Astrocyte (in vitro differentiated cells and primary cell): ENCODE measurements at places on chromosomes 1 and 21. TPM values are rescaled to one million over a fixed set of nuclear protein-coding genes. Genes with fewer than 3 reads are reported as not detected.

The PGBD5 gene
- 14.7 and 22.4 TPM in 2 replicates for total RNA-seq

The MTMR11 gene
- 4.0 and 5.0 TPM in 2 replicates for total RNA-seq

The PROK1 gene
- total RNA-seq, result not detected in 2 replicates

The TNNT2 gene
- total RNA-seq, result 2.2 and 6.1 TPM in 2 replicates

The IL12RB2 gene
- 0.11 TPM in 1 of 2 replicates, not detected in the other for total RNA-seq

The RCSD1 gene
- total RNA-seq, result 0.58 and 0.98 TPM in 2 replicates

The FCAMR gene
- total RNA-seq, result not detected in 2 replicates

The IL22RA1 gene
- total RNA-seq, result not detected in 2 replicates

The BATF3 gene
- 1.9 and 2.5 TPM in 2 replicates for total RNA-seq

The KPRP gene
- total RNA-seq, result not detected in 2 replicates

The NVL gene
- 30.6 and 36.2 TPM in 2 replicates for total RNA-seq

GRCh38 chr1:72000809-72001208 is 281.5 kb downstream of the NEGR1 start:
- peak; percentile 47 for DNase-seq
- no peak overlapping the region for H3K27ac ChIP-seq
- H3K4me1 ChIP-seq, result peaks cover 2% of the 10 kb centered on the region
- no peak overlapping the region for H3K4me3 ChIP-seq
- no peaks in the 10 kb centered on the region for H3K36me3 ChIP-seq

- no peaks in the 10 kb centered on the region for H3K27me3 ChIP-seq
- peak; percentile 10 for DNase-seq
- H3K27ac ChIP-seq, result no peak overlapping the region
- no peaks in the 10 kb centered on the region for H3K4me1 ChIP-seq
- H3K4me3 ChIP-seq, result no peak overlapping the region
- no peaks in the 10 kb centered on the region for H3K36me3 ChIP-seq
Observed at GRCh38 chr1:189429610-189430009, 1048.1 kb downstream of the BRINP3 start.

DNA sequence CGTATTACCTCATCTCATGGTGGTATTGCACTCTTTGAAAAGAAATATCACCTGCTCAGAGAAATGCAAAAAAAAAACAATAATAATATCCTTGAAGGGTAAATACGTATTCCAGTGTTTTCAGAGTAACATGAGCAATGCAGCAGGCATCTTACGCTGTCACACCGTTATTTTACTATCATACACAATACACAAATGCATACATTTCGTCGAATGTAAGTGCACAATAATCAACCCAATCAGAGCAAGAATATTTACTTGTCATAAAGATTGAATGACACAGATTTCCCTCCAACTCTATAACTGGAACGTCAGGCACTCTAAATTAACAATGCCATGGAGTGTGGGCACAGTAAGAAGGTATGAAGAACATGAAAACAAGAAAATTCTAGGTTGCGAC is 1050.1 kb downstream of the PLA2G4A start:
- no peaks in the 10 kb centered on the region for H3K27me3 ChIP-seq
- H3K27ac ChIP-seq, result no peak overlapping the region
- no peak overlapping the region for H3K4me3 ChIP-seq
- H3K4me1 ChIP-seq, result no peaks in the 10 kb centered on the region
- no peak for DNase-seq
- no peaks in the 10 kb centered on the region for H3K36me3 ChIP-seq

DNA sequence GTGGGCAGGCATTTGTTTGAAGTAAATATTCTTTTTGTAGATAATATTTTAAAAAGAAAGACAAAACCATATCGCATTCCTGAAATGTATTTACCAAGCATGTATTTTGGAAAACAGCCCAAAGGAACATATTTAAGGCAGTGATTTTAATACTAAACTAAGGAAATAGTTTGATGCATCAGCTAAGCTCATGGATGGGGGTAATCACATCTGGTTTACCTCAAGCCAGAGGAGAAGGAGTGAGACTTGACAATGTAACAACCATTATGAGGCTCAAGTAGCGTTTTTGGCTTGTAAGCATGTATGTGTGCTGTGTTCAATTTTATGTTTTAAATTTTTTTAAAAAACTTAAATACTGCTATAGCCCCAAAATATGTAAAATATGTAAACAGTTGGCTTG is 390.5 kb downstream of the DISC1 start:
- H3K27me3 ChIP-seq, result no peaks in the 10 kb centered on the region
- no peak overlapping the region for H3K27ac ChIP-seq
- no peak overlapping the region for H3K4me3 ChIP-seq
- H3K4me1 ChIP-seq, result peaks cover 5% of the 10 kb centered on the region
- no peak for DNase-seq

GRCh38 chr1:185144233-185144632 is 12.5 kb downstream of the TRMT1L start:
- peak; percentile 45 for DNase-seq
- no peaks in the 10 kb centered on the region for H3K4me1 ChIP-seq
- H3K4me3 ChIP-seq, result no peak overlapping the region
- peaks cover 3% of the 10 kb centered on the region for H3K36me3 ChIP-seq
- no peak overlapping the region for H3K27ac ChIP-seq

- no peak for DNase-seq
- no peak overlapping the region for H3K27ac ChIP-seq
- no peaks in the 10 kb centered on the region for H3K36me3 ChIP-seq
- peaks cover 6% of the 10 kb centered on the region for H3K4me1 ChIP-seq
- no peaks in the 10 kb centered on the region for H3K27me3 ChIP-seq
Observed at GRCh38 chr1:15308621-15309027, 61.6 kb downstream of the FHAD1 start.

- peak overlapping the region; percentile 81 for H3K27ac ChIP-seq
- peaks cover 11% of the 10 kb centered on the region for H3K4me1 ChIP-seq
- peak; percentile 95 for DNase-seq
- no peaks in the 10 kb centered on the region for H3K36me3 ChIP-seq
- peak overlapping the region; percentile 52 for H3K4me3 ChIP-seq
Observed at GRCh38 chr1:244599937-244600350, 53.0 kb upstream of the DESI2 start.

DNA sequence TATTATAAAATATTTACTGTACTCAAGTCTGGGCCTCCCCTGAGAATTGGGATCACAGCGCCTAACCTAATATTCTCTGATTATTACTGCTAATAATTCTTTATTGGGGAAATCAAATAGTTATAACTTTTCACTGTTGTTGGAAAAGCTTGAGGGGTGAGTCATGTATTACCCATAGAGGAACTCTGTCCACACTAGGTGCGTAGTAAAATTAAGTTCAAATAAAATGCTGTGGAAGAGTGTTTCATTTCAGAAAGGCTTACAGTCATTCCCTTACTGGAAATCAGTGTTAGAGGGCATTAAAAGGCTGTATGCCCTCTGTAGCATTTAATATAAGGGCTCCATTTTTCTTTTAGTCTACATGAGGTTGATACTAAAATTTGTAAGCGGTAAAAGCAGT is 135.0 kb upstream of the NFIA start:
- no peaks in the 10 kb centered on the region for H3K4me1 ChIP-seq
- DNase-seq, result no peak
- H3K4me3 ChIP-seq, result no peak overlapping the region
- H3K27me3 ChIP-seq, result peaks cover 2% of the 10 kb centered on the region
- no peak overlapping the region for H3K27ac ChIP-seq

DNA sequence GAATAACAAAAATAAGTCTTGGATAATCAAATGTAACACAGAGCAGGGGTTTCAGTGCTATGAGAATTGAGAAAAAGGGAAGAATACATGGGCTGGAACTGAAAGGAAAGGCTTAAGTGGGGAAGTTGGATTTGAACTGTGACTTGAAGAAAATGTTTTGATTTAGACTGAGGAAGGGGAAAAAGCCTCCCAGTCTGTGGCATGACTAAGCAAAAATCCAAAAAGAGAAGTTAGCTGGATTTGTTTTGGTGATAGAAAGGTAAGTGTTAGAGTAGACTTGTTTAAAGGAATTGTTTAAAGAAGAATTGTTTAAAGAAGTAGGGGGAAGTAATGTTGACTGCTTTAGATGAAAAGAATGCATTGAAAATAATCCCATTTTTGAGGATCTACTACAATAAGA is 46.0 kb downstream of the KCNK2 start:
- H3K27ac ChIP-seq, result no peak overlapping the region
- DNase-seq, result no peak
- H3K4me1 ChIP-seq, result no peaks in the 10 kb centered on the region

DNA sequence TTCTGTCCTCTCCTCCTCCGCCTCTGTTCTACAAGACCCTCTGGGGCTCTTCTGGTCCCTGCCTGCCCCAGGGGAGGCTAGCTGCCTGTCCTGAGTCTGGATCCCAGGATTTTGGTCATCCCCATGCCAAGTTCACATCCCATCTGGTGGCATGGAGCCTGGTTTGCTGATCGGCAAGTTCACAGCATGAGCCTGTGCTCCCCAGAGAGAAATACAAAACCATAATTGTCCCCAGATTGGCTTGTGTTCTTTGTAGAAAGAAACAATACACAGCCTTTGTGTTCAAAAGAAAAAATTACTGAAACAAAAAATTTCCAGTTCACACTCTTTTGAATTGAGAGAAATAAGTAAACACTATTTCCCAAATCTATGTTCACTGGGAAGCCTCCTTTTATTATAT is 149.4 kb upstream of the ZC3H12A start:
- no peaks in the 10 kb centered on the region for H3K4me1 ChIP-seq
- no peaks in the 10 kb centered on the region for H3K36me3 ChIP-seq
- no peak overlapping the region for H3K4me3 ChIP-seq
- H3K27me3 ChIP-seq, result no peaks in the 10 kb centered on the region
- DNase-seq, result no peak

- H3K4me1 ChIP-seq, result peaks cover 7% of the 10 kb centered on the region
- no peaks in the 10 kb centered on the region for H3K36me3 ChIP-seq
- no peak for DNase-seq
- H3K4me3 ChIP-seq, result no peak overlapping the region
- H3K27ac ChIP-seq, result no peak overlapping the region
- H3K27me3 ChIP-seq, result peaks cover 42% of the 10 kb centered on the region
Observed at GRCh38 chr1:20184997-20185833, 681 bp upstream of the UBXN10 start.

GRCh38 chr1:220804202-220804586 is 17.5 kb downstream of the MTARC1 start:
- H3K36me3 ChIP-seq, result no peaks in the 10 kb centered on the region
- peaks cover 2% of the 10 kb centered on the region for H3K4me1 ChIP-seq
- no peak for DNase-seq
- no peak overlapping the region for H3K4me3 ChIP-seq
- no peak overlapping the region for H3K27ac ChIP-seq
- no peaks in the 10 kb centered on the region for H3K27me3 ChIP-seq

- DNase-seq, result peak; percentile 29
- H3K27ac ChIP-seq, result peak overlapping the region; percentile 87
- no peaks in the 10 kb centered on the region for H3K27me3 ChIP-seq
- H3K4me3 ChIP-seq, result no peak overlapping the region
Observed at GRCh38 chr1:67969446-67969845, 81.0 kb downstream of the DIRAS3 start.

DNA sequence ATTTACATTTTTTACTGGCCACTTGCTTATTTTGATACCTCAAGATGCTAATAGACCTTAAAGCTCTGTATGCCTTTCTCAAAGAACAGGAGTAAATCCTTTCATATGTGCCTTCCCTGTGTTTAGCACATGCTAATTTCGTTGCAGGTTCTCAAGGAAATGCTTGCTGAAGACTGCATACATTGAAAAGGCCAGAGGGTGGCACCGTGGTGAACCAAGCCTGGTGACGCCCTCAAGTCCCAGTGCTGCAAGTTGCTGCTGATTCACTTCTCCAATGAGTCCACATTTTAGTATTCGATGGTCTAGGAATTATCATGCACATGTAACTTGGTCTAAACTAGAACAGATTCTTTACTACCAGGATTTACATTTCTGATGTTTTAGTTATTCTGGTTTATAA is 94.1 kb downstream of the CLDN17 start:
- DNase-seq, result no peak
- no peaks in the 10 kb centered on the region for H3K4me1 ChIP-seq
- H3K4me3 ChIP-seq, result no peak overlapping the region

DNA sequence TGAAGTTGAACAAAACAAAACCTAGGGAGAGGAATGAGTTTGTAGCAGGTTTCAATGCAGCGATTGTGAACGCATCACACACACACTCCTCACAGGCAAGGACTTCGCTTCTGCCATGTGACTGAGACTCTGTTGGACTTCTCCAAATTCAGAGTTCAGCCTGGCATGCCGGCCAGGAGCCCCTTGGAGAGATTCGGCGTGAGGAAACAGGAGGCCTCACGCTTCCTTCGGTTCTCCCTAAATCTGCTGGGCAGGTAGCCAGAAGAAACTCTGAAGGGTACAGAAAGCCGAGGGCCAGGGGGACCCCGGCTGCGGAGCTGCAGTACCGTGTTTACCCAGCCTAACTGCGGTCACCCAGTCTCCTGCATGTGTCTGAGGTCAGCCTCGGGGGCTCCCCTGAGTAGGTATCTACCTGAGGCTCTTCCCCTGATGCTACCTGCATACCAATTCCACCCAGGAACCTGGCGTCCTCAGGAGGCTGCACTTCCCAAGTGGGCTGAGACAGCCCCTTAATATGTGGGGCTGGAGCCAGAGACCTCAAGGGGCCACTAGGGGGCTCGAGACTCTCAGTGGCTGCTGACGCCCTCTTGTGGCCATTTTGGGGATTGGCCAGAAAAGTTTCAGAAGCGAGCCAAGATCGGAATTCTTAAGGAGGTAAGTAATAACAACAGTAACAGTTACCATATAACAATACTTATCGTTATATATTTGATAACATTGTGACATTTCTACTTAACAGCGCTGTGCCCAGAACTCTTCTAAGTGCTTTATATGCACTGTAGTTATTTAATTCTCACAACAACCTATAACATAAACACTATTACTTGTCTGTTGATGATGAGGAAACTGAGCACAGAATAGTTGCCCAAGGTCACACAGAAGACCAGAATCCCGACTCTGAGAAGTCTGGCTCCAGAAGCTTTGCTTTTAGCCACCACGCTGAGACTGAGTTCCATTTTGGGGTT is 2.7 kb upstream of the ANXA9 start:
- peak; percentile 65 for DNase-seq
- no peaks in the 10 kb centered on the region for H3K27me3 ChIP-seq
- H3K4me3 ChIP-seq, result no peak overlapping the region

GRCh38 chr1:231693361-231694074 is 66.9 kb downstream of the DISC1 start:
- no peak overlapping the region for H3K4me3 ChIP-seq
- DNase-seq, result no peak
- H3K36me3 ChIP-seq, result no peaks in the 10 kb centered on the region
- H3K27me3 ChIP-seq, result no peaks in the 10 kb centered on the region

- H3K4me3 ChIP-seq, result no peak overlapping the region
- no peaks in the 10 kb centered on the region for H3K36me3 ChIP-seq
- no peaks in the 10 kb centered on the region for H3K27me3 ChIP-seq
- H3K27ac ChIP-seq, result no peak overlapping the region
Observed at GRCh38 chr1:237154157-237154556, 112.2 kb downstream of the RYR2 start.

DNA sequence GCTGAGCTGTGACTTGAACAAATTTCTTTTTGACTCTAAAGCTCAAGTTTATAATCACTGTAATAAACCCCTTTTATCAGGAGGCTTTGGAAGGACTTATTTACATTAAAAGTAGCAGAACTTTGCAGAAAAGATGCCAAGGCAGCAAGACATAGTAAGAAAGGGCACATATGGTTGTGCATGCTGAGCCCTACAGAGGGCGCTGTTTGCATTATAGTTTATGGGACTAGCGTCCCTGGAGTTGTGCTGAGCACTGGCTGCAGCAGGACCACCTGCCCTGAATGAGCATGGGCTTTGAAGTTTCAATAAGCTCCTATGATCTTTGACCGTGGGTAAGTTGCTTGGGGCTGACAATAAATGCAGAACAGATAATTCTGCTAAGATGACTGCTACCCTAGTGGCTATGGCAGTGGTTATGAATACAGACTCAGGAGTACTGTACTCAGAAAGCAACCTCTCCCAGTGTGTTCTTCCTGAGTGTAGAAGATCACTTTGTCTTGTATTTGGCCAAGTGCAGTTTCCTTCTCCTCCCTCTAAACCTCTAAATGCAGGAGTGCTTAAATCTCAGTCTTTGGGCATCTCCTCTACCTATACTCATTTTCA is 45.4 kb upstream of the USP1 start:
- peaks cover under 1% of the 10 kb centered on the region for H3K4me1 ChIP-seq
- H3K4me3 ChIP-seq, result no peak overlapping the region
- no peak for DNase-seq
- peaks cover 2% of the 10 kb centered on the region for H3K27me3 ChIP-seq
